ENCODE measurements at places on chromosomes 4 and X.

DNA sequence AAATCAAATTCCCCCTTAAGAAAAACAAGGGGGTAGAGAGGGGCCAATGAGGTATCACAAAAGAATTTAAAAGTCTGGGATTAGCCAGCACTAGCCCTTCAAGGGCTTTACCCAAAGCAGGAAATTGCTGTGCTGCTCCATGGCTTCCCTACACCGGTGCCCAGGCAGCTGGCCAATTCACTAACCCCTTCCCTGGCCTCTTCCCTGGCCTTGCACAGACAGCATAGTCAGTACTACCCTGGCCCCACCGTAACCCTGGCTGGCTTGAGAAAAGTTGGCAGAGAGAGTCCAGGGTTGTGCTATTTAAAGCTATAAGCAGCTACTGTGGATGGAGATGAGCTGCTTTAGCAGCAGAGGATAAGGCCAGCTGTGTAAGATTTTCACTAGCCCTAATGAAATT is 43.1 kb downstream of the ADAMTS3 start:
- no peak for DNase-seq

DNA sequence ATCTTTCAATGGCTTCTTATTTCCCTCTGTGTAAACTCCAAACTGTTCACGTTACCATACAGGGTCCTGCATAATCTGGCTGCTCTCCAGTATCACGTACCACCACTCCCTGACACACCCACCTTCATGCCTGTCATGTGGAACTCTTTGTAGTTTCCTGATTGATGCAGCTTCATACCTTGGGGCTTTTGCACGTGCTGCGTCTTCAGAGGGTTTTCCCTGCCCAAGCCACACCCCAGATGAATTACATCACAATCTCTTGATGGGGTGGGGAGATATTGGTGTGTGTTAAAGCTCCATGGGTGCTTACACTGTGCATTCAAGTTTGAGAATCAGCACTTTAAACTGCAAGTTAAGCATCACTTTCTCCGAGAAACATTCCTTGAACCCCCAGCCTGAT is 101.9 kb downstream of the CT47B1 start:
- DNase-seq, result no peak

- DNase-seq, result no peak
Measured at GRCh38 chr4:178296669-178297068, 854.4 kb upstream of the AGA start.

DNA sequence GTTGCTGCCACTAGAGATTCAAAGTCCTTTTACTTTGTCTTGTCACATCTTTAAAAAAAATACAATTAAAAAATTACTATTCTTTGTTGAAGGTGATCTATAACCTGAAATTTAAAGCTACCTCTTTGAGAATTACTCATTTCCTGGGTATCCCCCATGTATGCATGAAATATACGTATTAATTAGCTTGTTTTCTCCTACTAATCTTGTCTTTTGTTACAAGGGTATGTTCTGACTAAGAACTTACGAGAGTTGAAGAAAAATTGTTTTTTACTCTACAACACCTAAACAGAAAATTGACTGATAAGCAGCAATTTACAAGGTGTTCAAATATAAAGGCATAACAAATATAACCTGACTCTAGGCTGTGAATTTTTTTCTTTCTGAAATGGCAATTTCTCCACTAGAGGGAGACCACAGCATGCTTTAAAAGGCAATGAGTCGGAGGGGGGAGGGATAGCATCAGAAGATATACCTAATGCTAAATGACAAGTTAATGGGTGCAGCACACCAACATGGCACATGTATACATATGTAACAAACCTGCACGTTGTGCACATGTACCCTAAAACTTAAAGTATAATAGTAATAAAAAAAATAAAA is 249.6 kb downstream of the OPHN1 start:
- no peak for DNase-seq
